ENCODE measurements at places on chromosomes 7 and 10.

GRCh38 chr7:66070222-66070621 is 5.4 kb upstream of the ASL start:
- DNase-seq = no peak

- no peak for DNase-seq
These were observed 124.2 kb downstream of the ATE1 start for GRCh38 chr10:121803611-121804010.

GRCh38 chr7:76234931-76235441 is 33.3 kb downstream of the SRRM3 start:
- DNase-seq = peak; percentile 77

- no peak for DNase-seq
These were observed 61.8 kb upstream of the SP4 start for GRCh38 chr7:21365866-21366624.

DNA sequence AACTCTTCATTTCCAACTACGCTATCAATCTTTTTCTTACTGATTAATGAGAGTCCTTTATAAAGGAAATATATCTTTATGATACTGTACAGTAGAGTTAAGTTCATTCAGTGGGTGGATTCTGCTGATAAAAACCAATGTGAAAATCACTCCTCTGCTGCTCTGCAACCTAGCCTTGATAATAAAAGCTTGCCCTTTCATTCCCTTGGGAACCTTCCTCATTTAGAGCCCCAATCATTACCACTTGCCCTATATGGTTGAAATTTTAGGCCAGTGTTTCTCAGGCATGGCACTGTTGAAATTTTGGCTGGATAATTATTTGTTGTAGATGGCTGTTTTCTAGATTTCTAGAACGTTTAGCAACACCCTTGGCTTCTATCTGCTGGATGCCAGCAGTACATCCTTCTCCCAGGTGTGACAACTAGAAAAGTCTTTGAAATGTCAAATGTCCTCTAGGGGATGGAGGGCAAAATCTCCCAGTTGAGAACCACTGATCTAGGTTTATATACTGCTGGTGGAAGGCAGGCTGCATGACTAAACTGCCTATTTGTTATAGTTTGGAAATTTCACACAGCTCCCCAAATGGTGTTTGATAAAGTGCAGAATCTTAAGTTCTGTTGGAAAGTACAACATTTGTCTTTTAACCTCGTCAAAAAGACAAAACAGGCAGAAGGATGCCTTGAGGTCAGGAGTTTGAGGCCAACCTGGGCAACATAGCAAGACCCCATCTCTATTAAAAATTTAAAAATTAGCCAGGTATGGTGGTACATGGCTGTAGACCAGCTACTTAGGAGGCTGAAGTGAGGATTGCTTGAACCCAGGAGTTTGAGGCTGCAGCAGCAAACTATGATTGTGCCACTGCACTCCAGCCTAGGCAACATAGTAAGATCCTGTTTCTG is 8.9 kb upstream of the SIRT1 start:
- DNase-seq = no peak

GRCh38 chr7:72403458-72404076 is 8.6 kb downstream of the CALN1 start:
- no peak for DNase-seq

DNA sequence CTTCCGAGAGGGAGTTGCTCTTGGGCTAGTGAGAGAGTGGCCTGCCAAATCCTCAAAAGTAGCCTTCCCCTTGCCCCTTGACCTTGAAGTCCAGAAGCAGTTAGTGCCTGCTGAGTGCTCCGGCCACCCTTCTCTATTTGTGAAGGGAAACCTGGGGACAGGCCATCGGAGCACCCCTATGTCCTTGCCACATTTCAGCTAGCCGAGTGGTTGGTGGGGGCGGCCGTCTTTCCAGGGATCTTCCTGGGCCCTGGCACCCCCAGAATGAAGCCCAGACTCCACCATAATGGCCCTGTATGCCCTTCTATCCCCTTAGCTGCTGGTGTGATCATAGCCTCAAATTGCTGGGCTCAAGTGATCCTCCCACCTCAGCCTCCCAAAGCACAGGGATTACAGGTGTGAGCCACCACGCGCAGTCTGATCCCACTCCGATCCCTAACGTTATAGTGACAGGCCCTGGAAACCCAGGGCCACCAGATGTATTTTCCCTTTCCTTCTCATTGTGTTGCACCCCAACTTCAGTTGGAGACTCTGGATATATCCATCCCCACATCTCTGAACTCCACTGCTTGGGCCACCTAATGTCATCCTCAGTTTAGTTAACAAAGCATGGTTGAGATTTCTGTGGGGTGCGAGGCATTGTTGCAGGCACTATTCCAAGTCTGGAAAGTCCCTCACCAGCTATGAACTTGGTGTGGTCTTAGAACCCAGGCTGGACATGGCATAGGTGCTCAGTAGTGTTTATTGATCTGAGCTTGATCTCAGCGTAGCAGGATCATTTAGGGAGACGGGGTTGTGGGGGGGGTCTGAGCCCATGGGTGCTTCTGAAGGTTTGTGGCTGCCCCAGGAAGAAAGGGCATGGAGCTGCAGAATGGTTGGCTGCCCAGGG is 1.6 kb downstream of the TSPAN14 start:
- no peak for DNase-seq

GRCh38 chr7:125278318-125278717 is 348.7 kb upstream of the POT1 start:
- DNase-seq = no peak

DNA sequence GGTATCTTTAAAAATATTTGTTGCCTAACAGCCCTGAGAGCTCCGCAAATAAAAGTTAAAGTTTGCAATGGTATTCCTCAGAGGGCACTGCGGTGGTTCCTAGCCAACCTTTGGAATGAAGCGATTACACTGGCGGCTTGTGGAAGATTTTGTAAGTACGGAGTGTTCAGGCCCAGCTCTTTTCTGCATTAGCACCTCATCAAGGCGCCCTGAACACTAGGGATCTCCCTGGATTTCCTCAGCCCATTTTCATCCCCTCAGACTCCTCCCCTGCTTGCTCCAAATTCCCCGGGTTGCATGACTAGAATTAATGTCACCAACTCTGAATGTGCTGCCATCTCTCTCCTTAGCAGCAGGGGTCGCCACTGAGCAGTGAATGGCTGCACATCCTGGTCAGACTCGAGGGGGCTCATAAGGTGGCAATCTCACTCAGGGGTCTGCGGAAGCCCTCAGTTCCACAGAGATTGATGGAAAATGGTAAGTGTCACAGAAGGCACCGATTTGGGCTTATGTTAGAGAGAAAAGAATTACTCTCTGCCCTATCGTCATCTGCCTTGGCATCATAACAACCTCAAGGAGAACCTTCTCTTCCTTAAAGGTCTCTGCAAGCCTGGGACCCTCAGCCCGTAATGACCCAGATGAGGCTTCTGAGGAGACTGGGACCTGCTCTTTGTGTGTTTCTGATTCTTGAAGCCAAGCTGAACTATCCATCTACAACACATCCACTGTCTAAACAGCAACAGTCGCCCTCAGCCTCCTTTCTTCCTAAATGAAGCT is 262.8 kb upstream of the AOAH start:
- peak; percentile 66 for DNase-seq

DNA sequence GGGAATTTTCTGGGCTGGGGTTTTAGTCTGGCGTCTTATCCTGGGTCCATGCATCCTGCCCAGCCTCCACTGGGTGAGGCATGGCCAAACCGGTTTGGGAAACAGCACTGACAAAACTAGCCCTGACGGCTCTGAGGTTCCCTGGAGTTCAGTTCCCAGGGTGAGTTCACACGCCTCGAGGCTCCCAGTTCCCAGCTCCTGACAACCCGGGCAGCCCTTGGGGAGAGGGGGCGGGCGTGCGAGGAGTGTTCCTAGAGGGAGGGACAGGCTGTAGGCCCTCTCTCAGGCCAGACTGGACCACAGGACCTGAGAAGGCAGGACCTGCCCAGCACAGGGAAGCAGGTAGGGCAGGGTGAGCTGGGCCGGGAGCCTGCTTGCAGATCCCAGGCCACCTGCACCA is 82.3 kb upstream of the PPIF start:
- DNase-seq = no peak

- no peak for DNase-seq
These were observed 8.6 kb downstream of the WNT16 start for GRCh38 chr7:121337398-121337797.

DNA sequence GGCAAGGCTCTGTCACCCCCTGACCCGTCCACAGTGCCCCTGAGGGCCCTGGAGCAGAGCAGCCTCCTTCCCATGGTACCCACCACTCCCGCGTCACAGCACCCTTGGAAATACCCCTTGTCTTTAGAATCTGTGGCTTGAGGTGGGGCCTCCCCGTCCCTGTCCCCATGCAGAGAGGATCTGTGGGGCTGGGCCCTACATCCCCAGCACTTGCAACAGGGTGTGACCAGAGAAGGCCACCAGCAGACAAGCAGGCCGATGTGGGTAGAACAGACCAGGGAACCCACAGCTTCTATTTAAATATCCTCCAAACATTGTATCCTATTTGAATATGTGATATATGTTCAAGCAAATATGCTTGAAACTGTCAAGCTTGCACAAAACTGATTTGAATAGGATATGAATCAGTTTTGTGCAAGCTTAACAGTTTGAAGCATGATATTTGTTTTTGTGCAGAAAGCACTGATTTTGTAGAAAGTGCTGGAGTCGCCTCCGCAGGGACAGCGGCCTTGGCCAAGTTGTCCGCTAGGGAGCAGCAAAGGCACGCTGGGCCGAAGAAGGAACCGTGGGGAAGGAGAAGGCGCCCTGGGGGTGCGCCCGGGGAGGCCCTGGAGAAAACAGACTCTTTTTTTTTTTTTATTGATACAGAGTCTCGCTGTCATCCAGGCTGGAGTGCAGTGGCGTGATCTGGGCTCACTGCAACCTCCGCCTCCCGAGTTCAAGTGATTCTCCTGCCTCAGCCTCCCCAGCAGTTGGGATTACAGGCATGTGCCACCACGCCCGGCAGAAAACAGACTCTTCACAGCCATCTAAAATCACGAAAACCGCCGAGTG is 2.2 kb downstream of the CFAP46 start:
- no peak for DNase-seq
